Occipital lobe (tissue), 3 donors: ENCODE measurements at places on chromosomes 11 and 22. TPM values are rescaled to one million over a fixed set of nuclear protein-coding genes. Genes with fewer than 3 reads are reported as not detected.

MPZL2 gene
- total RNA-seq: 1.4 TPM

TSPAN18 gene
- total RNA-seq: 19.7 TPM

OLFML1 gene
- 1.1 TPM for total RNA-seq

PLEKHB1 gene
- total RNA-seq: 4.1 TPM

RCOR2 gene
- total RNA-seq: 9.5 TPM

CD151 gene
- total RNA-seq: 44.1 TPM

RGL4 gene
- not detected for total RNA-seq

PATE2 gene
- 1.6 TPM for total RNA-seq

TBX1 gene
- total RNA-seq: 0.62 TPM

PAX6 gene
- 16.4 TPM for total RNA-seq

CATSPER1 gene
- total RNA-seq: not detected

WEE1 gene
- 17.3 TPM for total RNA-seq

CADM1 gene
- total RNA-seq: 248 TPM

SPI1 gene
- total RNA-seq: 0.78 TPM

MAJIN gene
- not detected for total RNA-seq

DGCR6 gene
- total RNA-seq: 12.3 TPM

P2RY6 gene
- total RNA-seq: not detected

NTM gene
- total RNA-seq: 158 TPM

OR52E4 gene
- total RNA-seq: not detected

SYNGR1 gene
- 63.9 TPM for total RNA-seq
